ENCODE measurements at places on chromosomes 12 and 14. TPM values are rescaled to one million over a fixed set of nuclear protein-coding genes. Genes with fewer than 3 reads are reported as not detected.

Gene P2RX4
- 6.0 TPM for total RNA-seq

Gene GLRX5
- total RNA-seq = 58.8 TPM

Gene SYCP3
- total RNA-seq = not detected

Gene SERPINA4
- 0.24 TPM for total RNA-seq

Gene SOAT2
- not detected for total RNA-seq

Gene NANOG
- total RNA-seq = not detected

Gene DENND5B
- total RNA-seq = 3.6 TPM

Gene SRGAP1
- total RNA-seq = 3.1 TPM
